ENCODE measurements at places on chromosomes 2 and 18. TPM values are rescaled to one million over a fixed set of nuclear protein-coding genes. Genes with fewer than 3 reads are reported as not detected.

Gene ZAP70
- total RNA-seq = 8.8 TPM

Gene DNAH7
- 9.2 TPM for total RNA-seq

Gene NT5DC4
- total RNA-seq = 0.53 TPM

Gene GNAL
- 5.6 TPM for total RNA-seq

Gene CAPN14
- 0.15 TPM for total RNA-seq

Gene BMP10
- total RNA-seq = 0.24 TPM

Gene ME2
- 42.4 TPM for total RNA-seq

Gene PTPRN
- total RNA-seq = not detected

Gene SCN9A
- 13.6 TPM for total RNA-seq

Gene DYNAP
- total RNA-seq = not detected

Gene ERBB4
- total RNA-seq = 25.3 TPM

Gene CAPG
- total RNA-seq = 555 TPM

Gene GEN1
- 9.0 TPM for total RNA-seq

Gene MEIS1
- 54.7 TPM for total RNA-seq

Gene SOS1
- total RNA-seq = 43.6 TPM

Gene GPR45
- total RNA-seq = not detected

Gene OTOS
- not detected for total RNA-seq

Gene ABCA12
- total RNA-seq = not detected

Gene LRRTM4
- total RNA-seq = 0.77 TPM

Gene DOK6
- 3.2 TPM for total RNA-seq

Gene PAX3
- not detected for total RNA-seq

Gene FRZB
- total RNA-seq = 2.9 TPM

Gene EPB41L5
- total RNA-seq = 93.7 TPM

Gene SYT4
- not detected for total RNA-seq

Gene CDH20
- total RNA-seq = 0.24 TPM

Gene GPR75
- 3.2 TPM for total RNA-seq

Gene SLC4A5
- 4.2 TPM for total RNA-seq

Gene UGT1A4
- total RNA-seq = not detected

Gene TRIM43
- total RNA-seq = not detected

Gene ATP8B1
- total RNA-seq = 27.2 TPM

Gene C2orf66
- 0.21 TPM for total RNA-seq

Gene C2orf78
- total RNA-seq = not detected

Gene SH2D6
- 0.97 TPM for total RNA-seq

Gene ANKRD30B
- total RNA-seq = not detected

Gene MROH2A
- total RNA-seq = not detected

Gene TNFAIP6
- total RNA-seq = 2.1 TPM
